ENCODE measurements at places on chromosomes 5 and 9.

DNA sequence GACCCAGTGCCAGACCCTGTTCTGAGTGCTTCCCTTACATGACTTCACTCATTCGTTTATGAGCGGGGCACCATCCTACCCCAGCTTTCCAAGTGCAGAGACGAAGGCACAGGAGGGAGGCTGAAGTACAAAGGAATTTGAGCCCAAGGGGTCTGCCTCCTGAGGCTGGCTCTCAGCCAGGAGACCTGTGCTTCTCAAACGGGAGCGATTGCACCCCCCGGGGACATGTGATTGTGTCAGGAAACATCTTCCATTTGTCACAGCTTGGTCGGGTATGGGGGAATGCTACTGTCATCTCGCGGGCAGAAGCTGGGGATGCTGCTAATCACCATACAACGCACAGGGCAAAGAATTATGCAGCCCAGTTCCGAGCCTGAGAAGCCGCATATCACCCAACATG, 23.9 kb downstream of the ADCY2 start:
- H3K27ac ChIP-seq, result no peak overlapping the region
- no peak for DNase-seq
- no peaks in the 10 kb centered on the region for H3K4me1 ChIP-seq
- no peaks in the 10 kb centered on the region for H3K36me3 ChIP-seq
- no peak overlapping the region for H3K4me3 ChIP-seq

DNA sequence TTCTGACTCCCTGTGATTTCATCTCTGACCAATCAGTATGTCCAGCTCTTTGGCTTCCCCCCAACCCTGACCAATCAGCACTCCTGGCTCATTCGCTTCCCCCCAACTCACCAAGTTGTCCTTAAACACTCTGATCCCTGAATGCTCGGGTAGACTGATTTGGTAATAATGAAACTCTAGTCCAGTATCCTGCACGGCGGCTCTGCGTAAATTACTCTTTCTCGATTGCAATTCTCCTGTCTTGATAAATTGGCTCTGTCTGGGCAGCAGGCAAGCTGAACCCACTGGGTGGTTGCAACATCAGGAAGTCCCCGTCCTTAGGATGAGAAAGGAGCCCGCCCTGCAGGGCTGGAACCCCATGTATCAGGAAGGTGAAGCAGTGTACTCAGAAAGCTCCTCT, 10.4 kb downstream of the FCN2 start:
- H3K4me3 ChIP-seq, result no peak overlapping the region
- DNase-seq, result no peak
- H3K27me3 ChIP-seq, result peaks cover 28% of the 10 kb centered on the region
- H3K4me1 ChIP-seq, result peaks cover under 1% of the 10 kb centered on the region
- H3K27ac ChIP-seq, result no peak overlapping the region

DNA sequence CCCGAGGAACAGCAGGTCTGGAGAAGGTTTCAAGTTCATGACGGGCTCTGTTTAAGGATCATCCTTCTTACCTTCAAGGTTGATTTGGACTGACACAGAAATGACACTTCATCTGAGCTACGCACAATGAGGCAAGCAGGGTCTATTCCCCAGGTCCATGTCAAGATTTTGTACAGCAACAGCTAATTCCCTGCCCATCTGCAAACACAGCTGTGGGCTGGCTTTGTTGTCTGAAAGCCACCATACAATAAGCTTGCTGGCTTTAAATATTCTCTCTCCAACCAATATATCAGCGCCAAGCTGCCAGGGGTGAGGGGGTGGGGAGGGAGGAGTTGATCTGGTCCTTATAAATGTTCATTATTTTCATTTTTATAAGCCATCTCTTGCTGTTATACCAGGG, 92.0 kb downstream of the OTULIN start:
- no peak overlapping the region for H3K4me3 ChIP-seq
- H3K36me3 ChIP-seq, result no peaks in the 10 kb centered on the region
- H3K4me1 ChIP-seq, result no peaks in the 10 kb centered on the region
- no peak for DNase-seq
- no peaks in the 10 kb centered on the region for H3K27me3 ChIP-seq
- no peak overlapping the region for H3K27ac ChIP-seq

GRCh38 chr5:134937526-134937925, 30.2 kb upstream of the CATSPER3 start:
- no peak for DNase-seq
- no peaks in the 10 kb centered on the region for H3K27me3 ChIP-seq
- peaks cover 31% of the 10 kb centered on the region for H3K36me3 ChIP-seq
- H3K4me3 ChIP-seq, result no peak overlapping the region
- H3K27ac ChIP-seq, result no peak overlapping the region

DNA sequence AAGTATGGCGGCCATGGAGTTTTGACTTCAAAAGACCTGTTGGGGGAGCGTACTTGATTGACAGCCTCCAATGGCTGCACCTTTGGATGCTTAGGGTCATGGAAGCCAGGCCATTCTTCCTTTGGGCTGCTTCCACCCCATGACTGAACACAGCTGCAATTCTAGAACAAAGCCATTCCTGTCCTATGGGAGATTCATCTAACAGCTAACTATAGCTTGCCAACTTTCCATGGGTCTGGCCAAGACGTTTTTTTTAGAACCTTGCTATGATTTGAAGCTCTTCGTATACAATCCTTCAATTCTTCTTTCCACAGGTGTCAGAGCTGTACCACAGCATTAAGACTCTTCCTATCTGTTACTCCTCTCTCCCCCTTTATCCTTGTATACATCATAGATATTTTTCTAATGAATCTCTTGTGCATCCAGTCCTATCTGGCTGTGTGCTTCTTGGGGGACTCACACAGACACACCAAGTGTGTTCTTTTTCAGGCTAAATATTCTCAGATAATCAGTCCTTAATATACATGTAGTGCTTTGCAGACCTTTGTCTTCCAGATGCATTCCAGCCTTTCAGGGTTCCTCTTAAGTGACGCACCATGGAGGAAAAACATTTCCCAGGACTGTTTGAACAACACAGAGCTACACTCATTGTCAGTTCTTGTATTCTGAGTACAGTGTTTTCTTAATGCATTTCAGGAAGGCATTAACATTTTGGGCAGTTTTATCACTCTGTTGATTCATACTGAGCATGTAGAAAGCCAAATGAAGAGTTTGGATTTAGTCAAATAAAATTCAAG, 198.9 kb downstream of the TAF11L14 start:
- no peak overlapping the region for H3K4me3 ChIP-seq
- no peaks in the 10 kb centered on the region for H3K36me3 ChIP-seq
- no peaks in the 10 kb centered on the region for H3K4me1 ChIP-seq
- H3K27ac ChIP-seq, result no peak overlapping the region
- no peak for DNase-seq

GRCh38 chr5:39102684-39103155, 28.5 kb upstream of the RICTOR start:
- H3K4me1 ChIP-seq, result peaks cover 8% of the 10 kb centered on the region
- H3K27ac ChIP-seq, result peak overlapping the region; percentile 16
- DNase-seq, result peak; percentile 50
- H3K36me3 ChIP-seq, result no peaks in the 10 kb centered on the region

GRCh38 chr5:180209137-180209581, at the start of gene RASGEF1C:
Gene RASGEF1C (minus strand): TSS chr5:180209211. CDS start chr5:180138052, 71,159 bp downstream.
- H3K27ac ChIP-seq, result no peak within 1 kb of the TSS
- H3K4me3 ChIP-seq, result peak within 1 kb of the TSS; percentile 65
- H3K4me1 ChIP-seq, result peaks cover 14% of the 10 kb centered on the region
- peaks cover 56% of the 10 kb centered on the region for H3K27me3 ChIP-seq
- H3K36me3 ChIP-seq, result no peaks in the 10 kb centered on the region

DNA sequence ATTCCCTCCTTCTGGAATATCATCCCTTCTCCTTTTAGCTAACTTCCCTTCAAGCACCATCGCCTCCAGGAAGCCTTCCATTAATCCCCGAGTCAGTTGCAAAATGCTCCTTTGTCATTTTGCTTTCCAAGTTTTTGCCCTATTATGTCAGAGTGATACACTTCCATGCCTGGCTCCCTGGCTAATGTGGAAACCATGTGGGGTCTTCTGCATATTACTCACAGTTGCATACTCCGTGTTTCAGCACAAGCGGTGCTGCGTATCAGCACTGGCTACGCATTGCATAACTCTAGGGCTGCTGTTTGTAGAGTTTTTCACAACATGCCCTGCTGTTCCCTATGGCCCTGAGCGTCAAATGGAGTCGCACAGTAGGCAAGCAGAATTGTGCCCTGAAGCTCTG, 1.9 kb downstream of the TEX53 start:
- H3K4me3 ChIP-seq, result no peak overlapping the region
- H3K4me1 ChIP-seq, result peaks cover 17% of the 10 kb centered on the region

- no peak for DNase-seq
- no peak overlapping the region for H3K27ac ChIP-seq
- H3K4me1 ChIP-seq, result no peaks in the 10 kb centered on the region
- H3K27me3 ChIP-seq, result no peaks in the 10 kb centered on the region
Measured at GRCh38 chr5:83947763-83948162, 227.1 kb upstream of the HAPLN1 start.

- no peaks in the 10 kb centered on the region for H3K4me1 ChIP-seq
- no peaks in the 10 kb centered on the region for H3K36me3 ChIP-seq
- H3K27me3 ChIP-seq, result no peaks in the 10 kb centered on the region
- no peak overlapping the region for H3K27ac ChIP-seq
- DNase-seq, result no peak
Measured at GRCh38 chr5:101206534-101206933, 303.5 kb upstream of the ST8SIA4 start.

- DNase-seq, result no peak
- H3K27me3 ChIP-seq, result no peaks in the 10 kb centered on the region
- H3K4me1 ChIP-seq, result peaks cover 33% of the 10 kb centered on the region
- H3K36me3 ChIP-seq, result no peaks in the 10 kb centered on the region
- H3K27ac ChIP-seq, result no peak overlapping the region
- no peak overlapping the region for H3K4me3 ChIP-seq
Measured at GRCh38 chr9:134452728-134453127, 126.5 kb downstream of the RXRA start.

- H3K27ac ChIP-seq, result no peak overlapping the region
- H3K4me1 ChIP-seq, result peaks cover 4% of the 10 kb centered on the region
- H3K36me3 ChIP-seq, result peaks cover 16% of the 10 kb centered on the region
- DNase-seq, result peak; percentile 67
- H3K27me3 ChIP-seq, result no peaks in the 10 kb centered on the region
- H3K4me3 ChIP-seq, result no peak overlapping the region
Measured at GRCh38 chr9:95876595-95876994, 1.1 kb downstream of the ERCC6L2 start.

GRCh38 chr9:108800632-108801099, 55.1 kb downstream of the ACTL7B start:
- H3K27me3 ChIP-seq, result peaks cover 3% of the 10 kb centered on the region
- no peak for DNase-seq
- H3K4me1 ChIP-seq, result no peaks in the 10 kb centered on the region
- no peaks in the 10 kb centered on the region for H3K36me3 ChIP-seq

DNA sequence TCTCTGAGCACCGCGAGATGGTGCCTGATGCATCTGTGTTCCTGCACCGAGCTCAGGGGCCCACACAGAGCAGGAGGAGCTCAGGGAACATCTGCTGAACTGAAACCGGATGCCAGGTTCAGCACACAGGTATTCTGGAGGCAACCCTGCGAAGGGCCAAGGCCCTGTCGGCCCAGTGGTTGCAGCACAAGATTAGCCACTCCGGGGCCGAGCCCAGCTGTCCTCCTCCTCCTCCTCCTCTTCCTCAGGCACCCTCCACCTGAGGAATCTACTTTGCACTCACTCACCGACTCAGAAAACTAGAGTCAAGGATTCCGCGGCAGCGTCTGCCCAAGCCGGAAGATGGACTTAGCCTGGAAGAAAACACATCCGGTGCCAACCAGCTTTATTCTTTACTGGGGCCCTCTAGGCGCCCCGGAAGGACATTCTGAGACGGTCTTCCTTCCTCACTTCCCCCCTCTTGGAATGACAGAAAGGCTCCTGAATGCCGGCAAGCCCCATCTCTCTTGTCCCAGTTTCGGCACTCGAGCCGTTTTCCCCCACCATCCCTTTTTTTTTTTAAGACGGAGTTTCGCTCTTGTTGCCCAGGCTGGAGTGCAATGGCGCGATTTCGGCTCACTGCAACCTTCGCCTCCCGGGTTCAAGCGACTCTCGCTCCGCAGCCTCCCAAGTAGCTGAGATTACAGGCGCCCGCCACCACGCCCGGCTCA, at the start of gene ZBTB6:
Gene ZBTB6 (minus strand): TSS at position 360 of the 710 bp plus-strand sequence. CDS start 1,251 bp downstream, outside the sequence.
- peak within 1 kb of the TSS; percentile 86 for H3K27ac ChIP-seq
- H3K36me3 ChIP-seq, result peaks cover 35% of the 10 kb centered on the region
- no peaks in the 10 kb centered on the region for H3K4me1 ChIP-seq
- peak; percentile 92 for DNase-seq

- no peaks in the 10 kb centered on the region for H3K36me3 ChIP-seq
- no peak overlapping the region for H3K27ac ChIP-seq
- no peak overlapping the region for H3K4me3 ChIP-seq
- no peak for DNase-seq
- no peaks in the 10 kb centered on the region for H3K27me3 ChIP-seq
Measured at GRCh38 chr5:67723873-67724272, 491.7 kb upstream of the PIK3R1 start.

- peaks cover 10% of the 10 kb centered on the region for H3K27me3 ChIP-seq
- H3K36me3 ChIP-seq, result no peaks in the 10 kb centered on the region
- no peaks in the 10 kb centered on the region for H3K4me1 ChIP-seq
- H3K27ac ChIP-seq, result no peak overlapping the region
- DNase-seq, result no peak
- H3K4me3 ChIP-seq, result no peak overlapping the region
Measured at GRCh38 chr9:68852941-68853340, 147.9 kb downstream of the PIP5K1B start.

DNA sequence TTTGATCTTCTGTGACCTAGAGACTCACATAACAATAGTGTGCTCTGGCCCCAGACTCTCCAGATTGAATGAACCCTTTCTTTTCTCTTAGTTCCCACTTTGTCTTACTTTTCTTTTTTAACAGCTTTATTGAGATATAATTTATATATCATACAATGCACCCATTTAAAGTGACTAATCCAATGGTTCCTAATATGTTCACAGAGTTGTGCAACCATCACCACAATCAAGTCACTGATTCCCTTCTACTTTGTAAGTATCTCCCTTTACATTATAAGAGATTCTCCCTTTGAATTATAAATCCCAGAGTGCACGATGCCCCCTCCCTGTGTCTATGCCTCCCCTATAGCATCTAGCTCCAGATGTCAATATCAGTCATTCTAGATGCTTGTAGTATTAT, 172.4 kb downstream of the HINT1 start:
- no peaks in the 10 kb centered on the region for H3K36me3 ChIP-seq
- DNase-seq, result peak; percentile 11
- H3K27ac ChIP-seq, result no peak overlapping the region
- H3K4me1 ChIP-seq, result no peaks in the 10 kb centered on the region
- peaks cover 4% of the 10 kb centered on the region for H3K27me3 ChIP-seq

- no peaks in the 10 kb centered on the region for H3K36me3 ChIP-seq
- no peak for DNase-seq
- H3K4me3 ChIP-seq, result no peak overlapping the region
- no peak overlapping the region for H3K27ac ChIP-seq
- H3K4me1 ChIP-seq, result peaks cover 3% of the 10 kb centered on the region
- H3K27me3 ChIP-seq, result no peaks in the 10 kb centered on the region
Measured at GRCh38 chr5:107878661-107879060, 207.9 kb upstream of the EFNA5 start.

Measured in mesenchymal stem cell (in vitro differentiated cells and primary cell).